Amniotic epithelial cell (primary cell): ENCODE measurements at places on chromosomes 1 and 21.
A peak's percentile ranks its signal among the peaks of the same experiment; 100 is the strongest.

DNA sequence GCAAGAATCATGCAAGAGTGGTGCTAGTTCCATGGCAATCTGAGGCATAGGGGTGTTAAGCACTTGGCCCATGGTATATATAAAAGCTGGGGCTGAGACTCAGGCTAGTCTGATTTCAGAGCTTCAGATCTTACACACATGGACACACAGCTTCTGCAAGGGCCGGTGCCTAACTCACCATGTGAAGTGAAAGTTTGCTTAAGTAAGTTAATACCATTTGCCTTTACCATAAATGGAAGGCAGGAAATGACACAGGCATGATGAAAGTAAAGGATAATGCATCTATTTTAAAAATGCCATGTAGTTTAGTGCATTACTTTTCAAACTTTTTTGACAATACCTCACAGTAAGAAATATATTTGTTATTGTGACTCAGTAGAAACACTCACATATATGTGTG lies 122.6 kb downstream of the KCNJ6 start:
- DNase-seq = peak; percentile 54

GRCh38 chr1:6724517-6725141 lies 23.0 kb upstream of the DNAJC11 start:
- DNase-seq = peak; percentile 89

- DNase-seq = peak; percentile 70
Measured at GRCh38 chr1:190320952-190321351, 156.7 kb downstream of the BRINP3 start.

- DNase-seq = peak; percentile 30
Measured at GRCh38 chr1:35270836-35271235, 2.3 kb downstream of the ZMYM4 start.

DNA sequence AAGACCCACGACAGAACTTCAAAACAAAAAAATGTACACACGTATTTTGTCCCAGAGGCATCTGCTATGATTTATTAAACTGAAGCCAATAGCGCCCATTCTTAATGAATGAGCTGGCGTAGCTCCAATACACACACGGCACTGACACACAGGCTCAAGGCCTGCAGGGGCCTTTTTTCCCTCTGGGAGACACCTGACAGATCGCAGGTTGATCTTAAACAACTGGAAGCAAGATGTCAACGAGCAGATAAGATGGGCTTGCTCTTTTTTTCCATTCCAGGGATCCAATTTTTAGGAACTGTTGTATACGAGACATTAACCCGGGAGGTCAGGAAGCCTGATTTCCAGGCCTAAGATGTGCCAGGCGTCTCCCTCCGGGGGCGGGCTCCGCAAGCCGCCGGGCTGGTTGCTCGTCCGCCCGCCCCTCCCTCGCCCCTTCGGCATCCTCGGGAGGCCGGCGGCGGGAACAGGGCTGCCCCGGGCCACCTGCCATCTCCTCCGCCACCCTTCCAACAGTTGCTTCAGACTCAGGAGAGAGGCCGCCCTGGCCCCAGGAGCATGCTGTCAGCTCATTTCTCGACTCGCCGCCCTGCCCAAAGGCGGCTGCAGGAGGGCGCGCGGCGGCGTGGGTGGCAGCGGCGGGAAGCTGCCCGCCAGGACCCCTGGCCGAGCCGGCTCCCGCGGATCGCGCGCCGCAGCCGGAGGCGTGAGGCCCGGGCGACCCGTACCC lies 735 bp downstream of the TTC13 start:
- peak; percentile 13 for DNase-seq

DNA sequence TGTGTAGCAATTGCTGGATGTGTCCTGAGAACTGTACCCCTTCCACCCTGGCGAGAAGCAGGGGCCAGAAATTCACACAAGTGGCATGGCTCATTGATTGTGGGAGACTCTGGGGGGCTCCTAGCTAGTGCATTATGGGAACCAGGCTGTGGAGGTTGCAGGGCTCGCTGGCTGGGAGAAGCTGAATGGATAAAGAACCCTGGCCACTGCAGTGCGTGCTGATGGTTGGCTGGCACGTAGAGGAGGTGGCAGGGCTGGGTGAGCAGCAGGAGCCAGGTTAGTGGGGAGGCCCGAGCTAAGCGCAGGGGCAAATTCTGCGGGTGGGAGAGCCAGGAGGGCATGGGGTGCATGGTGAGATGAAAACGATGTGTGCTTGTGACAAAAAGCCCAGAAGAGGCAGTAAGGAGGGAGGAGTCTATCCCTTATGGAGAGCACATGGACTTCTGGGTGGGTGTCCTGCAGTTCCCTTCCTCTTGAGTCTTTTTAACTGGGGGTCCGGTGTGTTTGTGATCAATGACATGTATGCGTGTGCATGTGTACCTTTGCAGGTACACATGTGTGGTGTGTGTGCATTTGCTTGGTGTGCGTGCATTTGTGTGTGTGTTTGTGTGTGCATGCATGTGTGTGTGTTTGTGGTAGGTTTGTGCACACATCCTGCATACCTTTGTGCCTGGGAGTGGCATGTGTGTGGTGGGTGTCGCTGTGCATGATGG lies 3.6 kb downstream of the GUK1 start:
- no peak for DNase-seq

DNA sequence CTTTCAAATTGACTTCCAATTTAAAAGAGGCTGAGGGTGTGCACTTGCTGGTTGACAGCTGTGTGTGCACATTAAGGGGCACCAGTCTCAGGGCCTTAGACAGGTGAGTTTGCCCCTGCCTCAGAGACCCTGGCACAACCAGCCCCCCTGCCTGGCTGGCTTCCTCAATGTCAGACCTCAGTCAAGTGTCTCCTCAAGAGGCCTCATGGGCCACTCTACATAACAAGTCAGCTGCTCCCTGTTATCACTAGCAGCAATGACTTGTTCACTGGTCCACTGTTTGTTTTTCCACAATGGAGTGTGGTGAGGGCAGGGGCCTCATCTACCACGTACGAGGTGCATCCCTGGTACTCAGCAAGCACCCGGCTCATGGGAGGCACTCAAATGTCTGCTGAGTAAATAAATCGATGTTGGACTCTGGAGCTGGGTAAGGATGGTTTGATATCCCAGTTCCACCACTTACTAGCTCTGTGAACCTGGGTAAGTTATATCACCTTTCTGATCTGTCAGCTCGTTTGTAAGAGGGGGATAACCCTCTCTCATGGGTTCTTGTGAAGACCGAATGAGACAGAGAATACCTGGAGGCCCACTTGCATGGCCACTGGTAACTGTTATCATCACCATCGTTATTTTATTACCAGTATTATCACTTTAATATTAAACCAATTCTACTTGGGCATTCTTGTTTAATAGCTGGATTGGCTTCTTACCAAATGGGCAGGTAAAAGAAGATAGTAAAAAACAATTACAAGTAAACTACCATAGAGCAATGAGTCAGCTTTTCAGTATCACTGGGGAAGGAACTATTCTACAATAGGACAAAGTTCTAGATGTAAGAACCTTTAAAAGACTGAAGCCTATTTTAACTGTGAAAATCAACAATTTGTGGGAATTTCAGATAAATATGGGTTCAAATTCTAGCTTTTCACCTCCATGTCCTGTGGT lies 64.6 kb downstream of the SLC66A1 start:
- DNase-seq = no peak

GRCh38 chr1:160866695-160867260 lies 4.1 kb upstream of the CD244 start:
- peak; percentile 90 for DNase-seq

DNA sequence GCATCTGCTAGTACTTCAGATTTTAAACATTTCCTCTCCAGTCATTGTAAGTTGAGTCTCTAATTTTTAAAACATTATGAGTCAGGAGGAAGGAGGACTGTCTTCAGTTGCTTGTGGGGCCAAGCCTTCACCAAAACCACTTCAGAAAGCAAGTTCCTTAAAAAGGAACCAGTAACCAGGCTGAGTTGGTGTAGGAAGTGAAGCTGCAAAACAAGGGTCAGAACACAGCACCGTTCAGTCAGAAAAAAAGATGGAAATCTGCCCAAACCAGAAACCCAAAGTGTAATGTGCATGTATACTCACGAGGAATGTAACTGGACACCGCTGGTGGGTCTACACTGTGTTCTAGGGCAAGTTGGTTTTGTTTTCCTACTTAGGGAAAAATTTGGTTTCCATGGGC lies 402.1 kb downstream of the SETD4 start:
- DNase-seq = peak; percentile 11

- DNase-seq = no peak
Measured at GRCh38 chr1:4752059-4752458, 97.7 kb downstream of the AJAP1 start.

DNA sequence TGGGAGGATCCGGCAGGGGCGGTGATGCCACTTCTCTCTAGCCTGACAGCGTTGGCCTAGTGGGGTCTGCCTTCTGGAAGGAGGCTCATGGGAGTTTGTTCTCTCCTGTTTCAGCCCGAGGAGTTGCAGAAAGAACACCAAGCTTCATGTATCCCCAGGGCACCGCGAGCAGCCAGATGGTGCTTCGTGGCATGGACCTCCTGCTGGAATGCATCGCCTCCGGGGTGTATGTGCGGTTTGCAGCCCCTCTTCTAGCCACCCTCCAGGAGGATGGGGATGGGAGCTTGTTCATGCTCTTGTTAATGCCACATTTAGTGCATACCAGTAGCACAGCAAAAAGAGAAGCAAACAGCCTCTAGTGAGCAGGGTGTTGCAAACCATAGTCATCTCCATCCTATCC lies 74.9 kb upstream of the CNTN2 start:
- no peak for DNase-seq

GRCh38 chr21:14825514-14825974 lies 239.3 kb downstream of the NRIP1 start:
- DNase-seq = no peak

DNA sequence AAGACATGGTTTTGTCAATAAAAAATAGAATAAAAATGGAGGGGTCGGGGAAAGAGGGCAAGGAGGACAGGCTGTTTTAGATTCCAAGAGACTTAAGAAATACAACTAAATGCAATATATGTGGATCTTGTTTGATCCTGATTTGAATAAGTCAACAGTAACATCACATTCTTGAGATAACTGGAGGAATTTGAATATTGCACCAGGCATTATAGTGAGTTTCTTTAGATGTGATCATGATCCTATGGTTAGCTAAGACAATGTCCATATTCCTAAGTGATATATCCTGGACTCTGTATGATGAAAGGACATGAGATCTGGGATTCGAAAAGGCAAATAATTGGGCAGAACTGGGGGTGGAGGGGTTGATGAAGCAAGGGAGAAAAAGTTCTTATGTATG lies 311.8 kb downstream of the PLPP3 start:
- no peak for DNase-seq

- no peak for DNase-seq
Measured at GRCh38 chr21:39196838-39197237, 13.6 kb upstream of the PSMG1 start.

DNA sequence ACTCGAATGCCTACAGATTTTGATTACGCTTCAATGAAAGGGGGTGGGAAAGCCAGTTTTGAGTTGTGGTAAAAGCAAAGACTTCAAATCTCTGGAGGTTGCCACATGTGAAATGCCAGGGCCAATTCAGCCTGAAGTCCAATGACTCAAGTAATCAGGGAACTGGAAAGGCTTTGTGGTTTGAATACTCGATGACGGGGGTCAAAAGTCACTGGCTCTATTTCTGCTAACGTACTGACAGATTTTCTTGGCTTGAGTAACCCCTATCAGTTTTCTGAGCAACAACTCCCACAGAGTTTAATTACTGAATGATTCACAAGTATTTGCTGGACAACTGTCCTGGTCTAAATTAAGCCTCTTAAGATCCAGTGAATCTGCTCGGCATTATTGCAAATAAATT lies 152.2 kb downstream of the SIPA1L2 start:
- DNase-seq = peak; percentile 96

DNA sequence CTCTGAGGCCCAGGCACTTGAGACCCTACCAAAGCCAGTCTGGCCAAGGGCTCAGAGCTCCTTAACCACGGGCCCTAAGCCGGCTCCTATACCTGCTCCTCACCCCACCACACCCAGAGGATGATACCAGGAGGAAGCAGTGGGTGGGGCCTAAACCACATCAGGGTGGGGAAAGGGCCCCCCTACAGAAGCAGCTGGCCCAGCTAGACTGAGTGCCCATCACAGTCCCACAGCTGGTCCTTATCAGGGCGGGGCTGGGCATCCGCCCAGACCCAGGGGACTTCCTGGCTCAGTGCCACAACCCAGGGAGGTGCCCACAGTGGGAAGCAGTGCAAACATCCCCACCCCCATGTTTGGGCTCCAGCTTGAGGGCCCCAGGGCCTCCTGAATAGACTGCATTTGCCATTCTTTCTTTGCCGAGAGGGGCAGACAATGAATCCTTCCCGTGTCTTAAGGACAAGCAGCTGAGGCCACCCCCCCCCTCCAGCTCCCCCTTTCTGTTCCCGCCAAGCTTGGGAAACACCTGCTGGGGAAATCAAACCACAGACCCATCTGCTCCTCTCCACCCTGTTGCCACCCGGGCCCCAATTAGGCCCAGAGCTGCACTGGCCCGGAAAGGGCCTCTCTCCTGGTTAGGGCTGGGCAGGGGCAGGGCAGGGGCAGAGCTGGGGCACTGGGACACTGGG lies 6.2 kb downstream of the E2F2 start:
- no peak for DNase-seq

DNA sequence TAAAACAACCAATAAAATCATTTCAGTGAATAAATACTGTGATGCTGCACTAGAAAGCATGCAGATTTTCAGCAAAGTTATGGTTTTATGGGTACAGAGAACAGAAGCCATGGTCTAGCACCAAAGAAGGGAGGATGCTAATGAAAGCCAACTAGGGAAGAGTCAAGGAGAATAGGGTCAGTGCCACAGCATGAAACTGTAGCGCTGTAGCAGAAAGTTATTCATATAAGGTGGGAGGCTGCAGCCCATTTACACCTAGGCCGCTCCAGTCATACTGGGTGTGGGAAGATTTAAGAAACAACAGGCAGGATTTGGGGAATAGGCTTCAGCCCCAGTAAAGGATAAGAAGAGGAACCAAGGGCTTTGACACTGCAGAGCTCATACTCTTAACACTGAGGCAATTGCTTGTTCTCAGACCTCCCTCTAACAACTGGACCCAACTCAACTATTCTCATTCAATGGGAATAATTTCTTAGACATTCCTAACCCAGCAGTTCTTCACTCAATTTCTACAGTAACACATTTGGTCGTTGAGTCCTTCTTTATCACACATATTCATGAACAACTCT lies 4.4 kb downstream of the IFI16 start:
- no peak for DNase-seq

GRCh38 chr21:44024887-44025353 lies 12.8 kb downstream of the TRAPPC10 start:
- peak; percentile 74 for DNase-seq

DNA sequence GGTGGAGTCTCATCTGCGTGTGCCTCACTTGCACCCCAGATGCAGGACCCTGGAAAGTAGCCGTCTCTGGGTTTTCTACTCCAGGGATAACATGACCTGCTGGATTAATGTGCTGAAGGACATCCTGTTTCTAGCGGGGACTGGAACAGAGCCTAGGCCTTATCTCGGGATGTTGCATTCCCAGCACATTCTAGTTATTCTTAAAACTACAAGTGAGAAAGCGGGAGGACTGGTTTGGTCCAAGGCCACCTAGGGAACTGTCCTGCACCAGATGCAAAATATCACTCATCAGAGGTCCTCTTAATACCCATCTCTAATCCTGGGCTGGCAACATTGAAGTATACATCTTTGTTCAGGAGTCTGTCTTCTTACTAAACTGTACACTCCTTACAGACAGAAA lies 179.9 kb downstream of the ZC3H11B start:
- peak; percentile 53 for DNase-seq
